ENCODE measurements at places on chromosomes 3 and 15.

- DNase-seq, result no peak
Measured at GRCh38 chr3:177563243-177563780, 366.0 kb upstream of the TBL1XR1 start.

DNA sequence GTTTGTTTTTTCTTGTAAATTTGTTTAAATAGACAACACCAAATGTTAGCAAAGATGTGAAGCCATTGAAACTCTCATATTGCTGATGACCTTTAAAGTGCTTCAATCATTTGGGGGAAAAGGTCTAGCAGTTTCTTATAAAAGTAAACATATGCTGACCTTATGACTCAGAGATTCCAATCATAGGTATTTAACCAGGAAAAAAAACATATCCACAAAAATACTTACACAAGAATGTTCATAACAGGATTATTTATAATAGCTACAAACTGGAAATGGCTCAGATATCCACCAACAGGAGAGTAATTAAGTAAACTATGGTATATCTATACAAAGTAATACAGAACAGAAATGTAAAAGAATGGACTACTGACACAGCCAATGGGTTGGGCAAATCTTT, 27.1 kb upstream of the RORA start:
- no peak for DNase-seq

DNA sequence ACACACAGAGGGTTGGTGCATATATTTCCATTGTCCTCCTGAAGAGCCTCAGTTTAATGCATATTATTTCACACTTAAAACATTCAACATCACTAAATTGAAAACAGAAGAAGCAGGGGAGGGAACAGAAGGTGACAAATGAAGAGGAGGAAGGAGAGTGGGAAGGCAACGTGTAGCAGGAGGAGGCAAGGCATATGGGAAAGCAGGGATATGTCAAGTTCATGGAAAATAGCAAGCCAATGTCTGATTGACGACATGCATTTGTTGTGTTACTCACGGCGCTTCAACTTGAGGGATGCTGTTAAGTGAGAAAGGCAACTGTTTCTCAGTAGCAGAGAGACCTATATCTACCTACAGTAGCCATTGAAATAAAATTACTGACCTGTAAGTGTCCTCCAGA, 154.5 kb downstream of the NSUN3 start:
- DNase-seq, result no peak

GRCh38 chr3:147945968-147946519, 536.9 kb downstream of the ZIC1 start:
- DNase-seq, result no peak

DNA sequence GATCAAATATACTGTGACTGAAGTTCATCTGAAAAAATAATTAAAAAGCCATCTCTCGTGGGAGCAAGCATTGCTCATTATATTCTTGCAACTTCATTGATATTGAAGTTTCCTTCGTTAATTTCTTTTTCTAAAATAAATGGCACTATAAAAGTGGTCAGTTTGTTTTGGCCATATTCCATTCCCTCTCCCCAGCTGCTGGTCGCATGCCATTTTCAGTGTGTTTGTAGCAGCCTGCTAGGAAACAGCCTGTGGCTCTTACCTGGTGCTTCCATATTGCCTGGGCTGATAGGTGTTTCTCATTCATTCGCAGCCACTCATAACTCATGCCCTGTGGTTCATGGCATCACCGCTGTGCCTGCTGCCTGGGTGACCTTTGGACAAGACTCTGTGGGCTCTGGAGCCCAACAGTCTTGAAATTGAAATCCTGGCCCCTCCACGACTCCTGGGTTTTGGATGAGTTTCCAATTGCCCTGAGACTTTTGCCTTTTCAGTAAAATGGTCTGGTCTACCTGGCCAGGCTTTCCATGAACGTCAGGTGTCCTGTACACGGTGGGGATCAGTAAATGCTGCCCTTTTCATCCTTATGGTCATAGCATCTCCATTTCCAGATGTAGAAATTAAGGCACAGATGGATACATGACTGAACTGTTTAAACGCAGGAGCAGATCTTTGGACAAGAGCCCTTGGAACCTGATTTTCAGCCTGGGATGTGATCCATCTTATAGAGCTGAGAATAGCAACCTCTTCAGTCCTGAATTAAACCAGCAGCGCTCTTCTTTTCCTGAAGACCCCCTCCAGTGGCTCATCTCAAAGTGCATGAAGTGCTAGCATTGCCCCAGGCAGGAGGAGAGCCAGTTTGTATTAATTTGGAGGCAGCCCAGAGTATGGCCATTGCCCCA, 69.4 kb downstream of the SLCO3A1 start:
- no peak for DNase-seq

DNA sequence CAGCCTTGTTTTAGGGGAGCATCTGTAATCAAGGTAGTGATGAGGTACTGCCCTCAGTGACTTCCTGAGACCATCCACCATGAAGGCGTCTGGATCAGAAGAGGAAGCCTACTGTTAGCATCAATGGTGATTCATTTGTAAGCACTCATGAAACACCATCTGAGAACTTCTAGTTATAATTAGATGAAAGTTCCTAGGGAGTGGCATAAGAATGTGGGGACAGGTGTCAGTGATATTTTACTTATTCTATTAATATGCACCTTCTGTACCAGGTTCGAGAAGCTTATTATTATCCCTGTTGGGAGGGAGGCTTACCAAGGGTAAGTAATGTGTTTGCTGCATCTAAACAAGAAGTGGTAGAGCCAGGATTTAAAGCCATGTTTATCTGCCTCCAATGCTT, 295.8 kb upstream of the TBL1XR1 start:
- no peak for DNase-seq

DNA sequence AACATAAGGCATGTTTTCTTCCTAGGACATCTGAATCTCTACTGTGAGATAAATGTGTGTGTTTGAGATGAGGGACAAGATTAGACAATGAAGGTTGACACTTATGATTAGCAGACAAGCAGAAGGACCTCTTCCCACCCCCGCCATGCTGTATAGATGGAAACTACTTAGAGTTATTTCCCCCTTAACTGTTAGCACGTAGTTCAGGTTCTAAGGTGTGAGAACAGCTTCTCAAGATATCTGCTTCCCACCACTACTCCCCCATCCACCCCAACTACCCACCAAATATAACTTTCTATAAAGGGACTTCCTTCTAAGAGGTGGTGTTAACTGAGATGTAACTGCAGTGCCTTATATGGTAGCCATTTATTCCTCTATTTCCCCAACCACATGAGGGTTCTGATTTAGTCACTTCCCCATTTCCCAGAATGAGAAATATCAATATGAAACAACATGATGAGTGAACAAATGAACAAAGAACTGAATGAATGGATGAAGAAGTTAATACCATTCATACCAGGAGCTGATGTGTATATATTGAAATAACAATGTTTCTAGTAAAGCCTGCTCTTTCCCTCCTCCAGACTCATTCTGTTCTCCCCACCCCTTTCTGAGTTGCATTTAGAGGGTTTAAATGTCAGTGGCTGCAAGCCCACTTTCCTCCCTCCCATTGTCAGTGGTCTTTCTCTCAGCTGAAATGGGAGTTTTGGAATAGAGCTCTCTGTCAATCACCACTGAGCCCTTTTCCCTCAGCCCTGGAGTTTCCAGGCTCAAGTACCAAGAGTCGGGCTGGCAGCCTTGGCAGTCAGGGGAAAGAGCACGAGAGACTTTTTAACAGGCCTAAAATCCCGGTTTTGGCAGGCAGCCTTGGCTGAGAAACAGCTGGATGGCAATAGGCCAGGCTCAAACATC, 7.7 kb upstream of the RFTN1 start:
- no peak for DNase-seq

GRCh38 chr3:130979117-130979516, 47.5 kb downstream of the ASTE1 start:
- no peak for DNase-seq

GRCh38 chr15:84082739-84083138, 152.8 kb upstream of the GOLGA6L4 start:
- DNase-seq, result no peak

Data from stimulated activated CD4-positive, alpha-beta T cell treated with anti-CD3 and anti-CD28 coated beads, Interleukin-1b, Interleukin-23, amount 100 ng/mL, for 24 hours (primary cell).